GM03348 (cell line): ENCODE measurements at places on chromosomes 7 and 10.

DNA sequence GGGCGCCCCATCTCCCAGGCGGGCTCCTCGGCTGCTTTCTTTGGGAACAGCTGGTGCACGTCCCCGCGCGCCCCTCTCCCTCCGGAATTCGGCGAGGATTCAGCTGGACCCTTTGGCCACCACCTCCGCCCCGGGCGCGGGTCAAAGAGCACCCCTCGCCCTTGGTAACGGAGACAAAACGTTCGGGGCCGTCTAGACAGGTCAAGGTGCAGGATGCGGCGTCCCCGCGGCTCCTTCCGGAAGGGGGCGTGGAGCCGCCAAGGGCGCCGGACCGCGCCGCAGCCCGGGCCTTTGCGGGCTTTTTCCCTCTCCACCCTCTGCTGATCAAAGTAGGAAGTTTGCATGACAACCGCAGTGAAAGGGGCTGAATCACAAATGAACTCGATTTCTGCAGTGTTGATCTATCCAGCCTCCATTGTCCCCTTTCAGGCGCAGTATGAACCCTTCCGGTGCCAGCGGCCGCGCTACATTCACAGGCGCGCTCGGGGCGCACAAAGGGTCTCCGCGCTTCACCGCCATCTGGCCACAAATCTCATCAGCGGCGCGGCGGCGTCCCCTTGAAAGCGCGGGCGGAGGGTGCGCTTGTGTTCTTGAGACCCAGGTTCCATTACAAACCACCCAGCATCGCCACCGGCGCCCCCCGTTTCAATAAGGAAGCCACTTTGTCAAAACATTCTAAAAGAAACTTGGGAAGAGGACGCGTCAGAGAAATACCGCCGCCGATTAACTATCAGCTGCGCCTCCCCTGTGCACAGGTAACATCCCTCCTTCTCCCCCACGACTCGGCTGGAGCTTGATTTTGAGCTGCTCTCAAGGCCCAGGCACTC lies 36.4 kb downstream of the CNPY1 start:
- DNase-seq, result no peak

- no peak for DNase-seq
These were observed 17.8 kb upstream of the CH25H start for GRCh38 chr10:89224739-89225443.

- DNase-seq, result peak; percentile 78
These were observed 3.1 kb upstream of the PAPSS2 start for GRCh38 chr10:87656431-87657072.

DNA sequence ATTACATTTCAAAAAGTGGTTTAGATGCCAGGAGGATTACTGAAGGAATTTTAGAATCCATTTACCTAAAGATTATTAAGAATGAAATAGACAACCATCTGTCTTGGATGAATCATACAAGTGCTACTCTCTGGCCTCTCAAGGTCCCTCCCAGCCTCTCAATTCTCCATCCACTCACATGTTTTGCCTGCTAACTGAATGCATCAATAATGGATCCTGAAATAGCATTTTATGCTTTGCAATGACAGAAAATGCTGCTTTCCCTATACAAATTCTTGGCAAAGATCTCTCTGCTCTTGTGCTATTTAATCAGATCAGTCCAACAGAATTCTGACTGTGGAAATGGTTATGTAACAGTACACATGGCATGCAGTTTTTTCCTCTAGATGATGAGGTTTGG lies 68.1 kb downstream of the HBP1 start:
- peak; percentile 10 for DNase-seq

- DNase-seq, result no peak
These were observed 15.2 kb downstream of the SORBS1 start for GRCh38 chr10:95545981-95546380.

DNA sequence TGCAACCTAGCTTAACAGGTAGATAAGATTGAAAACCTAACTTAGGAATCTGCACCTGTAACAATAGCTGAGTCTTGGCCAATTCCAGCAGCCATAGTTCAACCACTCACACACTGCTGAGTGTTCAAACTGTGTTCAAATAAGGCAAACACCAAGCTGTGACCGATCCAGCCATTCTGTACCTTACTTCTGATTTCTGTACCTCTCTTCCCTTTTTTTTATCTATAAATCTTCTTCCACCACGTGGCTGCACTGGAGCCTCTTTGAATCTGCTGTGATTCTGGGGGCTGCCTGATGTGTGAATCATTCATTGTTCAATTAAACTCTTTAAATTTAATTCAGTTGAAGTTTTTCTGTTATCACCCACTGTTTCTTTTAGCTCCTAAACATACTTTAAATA lies 15.7 kb upstream of the FOXL3 start:
- no peak for DNase-seq

GRCh38 chr7:4712281-4713182 lies 30.4 kb downstream of the FOXK1 start:
- peak; percentile 61 for DNase-seq

GRCh38 chr10:79380125-79380945 lies 33.1 kb downstream of the PPIF start:
- peak; percentile 82 for DNase-seq

DNA sequence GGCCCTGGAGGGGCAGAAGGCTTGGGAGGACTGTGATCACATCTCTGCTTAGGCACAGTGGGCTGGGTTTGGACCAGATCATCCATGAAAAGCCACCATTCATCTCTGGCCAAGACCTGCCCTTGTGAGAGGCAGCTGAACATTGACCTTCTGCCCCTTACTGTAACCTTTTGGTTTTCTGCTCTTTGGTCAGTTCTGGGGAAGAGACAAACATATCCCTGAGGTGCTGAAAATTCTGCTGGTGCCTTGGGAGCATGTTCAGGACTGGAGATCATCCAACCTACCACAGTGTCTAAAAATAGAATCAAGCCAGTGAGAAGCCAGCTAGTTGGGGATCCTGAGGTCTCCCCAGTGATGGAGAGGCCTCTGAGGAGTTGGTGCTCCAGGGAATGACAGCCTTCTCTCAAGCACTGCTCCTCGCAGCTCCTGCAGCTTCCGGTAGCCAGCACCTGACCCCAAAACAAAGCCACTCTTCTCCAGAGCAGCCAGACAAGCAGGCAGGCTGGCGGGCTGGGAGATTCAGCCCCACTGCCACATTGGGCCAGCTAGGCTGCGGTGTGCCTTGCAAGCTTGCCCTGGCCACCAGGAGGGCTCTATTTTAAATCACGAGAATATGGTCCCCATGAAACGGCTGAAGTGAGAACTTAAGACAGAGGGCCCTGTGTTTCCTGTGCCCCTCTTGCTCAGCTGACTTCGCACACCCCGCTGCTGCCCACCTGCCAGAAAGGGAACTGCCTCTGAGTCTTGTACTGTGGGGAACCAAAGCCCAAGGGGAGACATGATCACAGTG lies 37.8 kb upstream of the UBE2H start:
- DNase-seq, result peak; percentile 18

DNA sequence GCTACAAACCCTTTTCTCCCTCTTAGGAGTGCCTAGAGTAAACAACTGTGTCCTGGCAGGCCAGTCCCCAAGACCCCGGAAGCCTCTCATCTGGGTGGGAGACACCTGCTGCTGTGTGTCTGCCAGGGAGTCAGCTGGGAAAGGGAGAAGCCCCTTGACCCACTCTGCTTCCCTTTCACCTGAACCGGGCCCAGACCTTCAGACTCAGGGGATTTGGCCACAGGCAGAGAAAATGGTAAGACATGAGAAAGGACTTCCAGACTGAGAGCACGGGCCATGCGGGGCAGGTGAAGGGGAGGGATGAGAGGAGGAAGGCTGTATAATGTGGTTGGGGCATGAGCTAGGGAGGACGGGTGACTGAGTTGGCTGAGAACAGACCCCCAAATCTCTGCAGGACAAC lies 36.0 kb upstream of the NPFFR1 start:
- no peak for DNase-seq

DNA sequence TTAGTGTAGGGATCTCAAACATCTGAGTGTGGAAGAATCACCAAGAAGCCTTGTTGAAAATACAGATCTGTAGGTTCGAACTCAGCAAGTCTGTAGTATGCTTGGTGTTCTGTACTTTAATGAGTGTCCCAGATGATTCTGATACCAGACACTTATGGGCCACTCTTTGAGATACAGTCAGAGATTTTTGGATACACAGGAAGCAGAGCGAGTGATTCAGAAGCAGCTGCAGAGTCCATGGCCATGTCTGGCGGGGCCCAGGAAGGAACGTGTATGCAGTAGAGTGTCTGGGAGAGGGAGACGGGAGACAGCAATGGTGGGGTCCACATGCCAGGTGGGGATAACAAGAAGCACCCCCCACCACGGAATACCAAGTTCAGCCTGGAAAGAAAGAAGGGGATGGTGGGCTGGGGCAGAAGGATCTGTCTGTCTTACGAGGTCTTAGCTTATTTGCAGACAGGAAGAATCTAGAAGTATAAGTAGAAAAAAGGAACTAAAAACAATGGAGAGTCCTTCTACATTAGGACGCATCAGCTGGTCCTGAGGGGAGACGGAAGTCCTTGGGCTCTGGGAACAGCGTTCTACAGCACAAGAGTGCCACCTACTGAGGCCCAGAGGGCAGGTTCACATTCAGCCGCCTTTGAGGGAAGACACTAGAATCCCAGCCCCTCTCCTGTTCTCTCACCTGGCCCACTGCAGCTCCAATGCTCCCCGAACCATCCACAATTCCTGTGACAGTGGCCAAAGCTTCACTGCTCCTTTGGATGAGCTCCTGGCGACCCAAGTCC lies 55.4 kb downstream of the SLC37A3 start:
- peak; percentile 10 for DNase-seq

- DNase-seq, result peak; percentile 16
These were observed 477.1 kb downstream of the RPS24 start for GRCh38 chr10:78510566-78511323.

- DNase-seq, result no peak
These were observed 104.3 kb downstream of the TRIM24 start for GRCh38 chr7:138564365-138564764.

GRCh38 chr10:34911661-34912205 lies 96.6 kb upstream of the PARD3 start:
- peak; percentile 47 for DNase-seq

- no peak for DNase-seq
These were observed 26.7 kb upstream of the CRHR2 start for GRCh38 chr7:30708983-30709382.

- no peak for DNase-seq
These were observed 14.7 kb downstream of the CNPY1 start for GRCh38 chr7:155531681-155532080.

DNA sequence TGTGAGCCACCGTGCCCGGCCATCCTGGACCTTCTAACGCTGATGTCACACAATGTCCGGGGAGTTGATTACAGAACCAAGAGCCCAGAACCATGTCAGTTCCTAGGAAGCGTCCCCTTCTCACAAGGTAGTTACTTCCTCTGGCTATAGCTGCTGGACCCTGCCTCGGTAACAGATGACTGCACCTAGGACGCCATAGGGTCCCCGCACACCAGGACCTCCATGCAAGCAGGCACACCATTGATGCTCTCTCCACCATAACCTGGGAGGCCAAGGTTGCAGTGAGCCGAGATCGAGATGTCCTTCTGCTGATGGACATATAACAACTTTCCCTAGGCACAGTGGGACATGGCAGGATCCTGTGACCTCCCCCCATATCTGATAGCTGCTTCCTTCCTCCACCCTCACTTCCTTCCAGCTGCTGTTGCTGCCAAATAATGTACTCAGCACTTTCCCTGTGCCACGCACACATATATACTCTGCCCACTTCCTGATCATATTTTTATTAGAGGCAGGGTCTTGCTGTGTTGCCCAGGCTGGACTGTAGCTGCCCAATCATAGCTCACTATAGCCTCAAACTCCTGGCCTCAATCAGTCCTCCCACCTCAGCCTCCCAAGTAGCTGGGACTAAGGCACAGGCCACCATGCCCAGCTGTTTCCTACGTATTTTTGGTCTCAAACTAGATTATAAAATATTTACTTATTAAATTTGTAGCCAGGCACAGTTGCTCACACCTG lies 3.5 kb upstream of the SNX8 start:
- no peak for DNase-seq
